ENCODE measurements at places on chromosomes 2 and 18.
A peak's percentile ranks its signal among the peaks of the same experiment; 100 is the strongest.

DNA sequence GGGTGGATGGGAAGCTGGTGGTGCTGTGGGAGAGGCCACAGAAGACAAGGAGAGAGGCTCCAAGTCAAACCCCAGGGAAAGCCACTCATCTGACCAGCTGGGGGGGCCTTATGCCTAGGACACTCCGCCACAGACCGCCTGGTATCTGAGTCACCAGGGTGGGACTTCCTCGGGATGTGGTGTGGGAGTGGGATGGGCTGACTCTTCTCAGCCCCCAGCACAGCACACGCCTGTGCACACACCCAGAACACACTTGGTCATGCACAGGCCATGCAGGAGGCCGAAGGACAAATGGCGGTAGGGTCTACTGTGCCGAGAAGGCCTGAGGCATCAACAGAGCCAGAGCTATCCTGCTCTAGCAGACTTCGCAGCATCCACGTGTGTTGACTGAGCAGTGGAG is 136.4 kb downstream of the INHBB start:
- no peak for DNase-seq

- peak; percentile 49 for DNase-seq
Measured at GRCh38 chr2:230575642-230576324, 136.9 kb upstream of the CAB39 start.

DNA sequence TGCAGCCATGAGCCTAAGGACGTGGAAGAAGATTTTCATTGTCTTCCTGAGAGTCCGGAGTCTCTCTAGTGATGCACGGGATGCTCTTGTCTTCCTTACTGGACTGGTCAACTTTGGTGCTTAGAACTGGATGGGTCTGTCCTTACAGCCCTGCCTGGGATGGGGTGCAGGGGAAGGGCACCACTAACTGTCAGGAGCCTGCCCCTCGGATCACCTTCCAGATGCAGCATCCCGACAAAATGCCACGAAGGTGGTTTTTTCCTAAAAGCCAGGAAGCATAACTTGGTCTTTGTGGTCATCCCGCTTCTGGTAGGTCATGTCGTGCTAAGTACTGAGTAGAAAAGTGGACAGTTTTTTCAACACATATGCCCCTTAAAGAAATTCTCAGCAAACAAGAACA is 207.4 kb upstream of the TWIST2 start:
- no peak for DNase-seq

DNA sequence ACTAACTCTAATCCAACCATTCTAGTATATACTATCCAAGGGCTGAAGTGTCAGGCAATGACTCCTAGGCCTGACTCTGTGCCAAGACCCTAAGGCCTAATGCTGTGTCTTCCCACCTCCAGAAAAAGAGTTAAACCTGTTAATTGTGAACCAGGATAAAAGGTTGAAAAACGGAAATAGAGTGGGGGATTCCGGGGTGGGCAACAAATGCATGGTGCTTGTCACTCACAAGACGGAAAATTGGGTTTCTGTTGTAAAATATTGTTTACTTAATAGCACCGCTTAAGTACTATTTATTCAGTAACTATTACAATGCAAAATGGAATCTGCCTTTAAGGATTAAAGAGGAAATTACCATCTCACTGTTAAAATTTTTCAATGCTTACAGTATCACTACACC is 3.2 kb downstream of the STK17B start:
- DNase-seq: no peak

DNA sequence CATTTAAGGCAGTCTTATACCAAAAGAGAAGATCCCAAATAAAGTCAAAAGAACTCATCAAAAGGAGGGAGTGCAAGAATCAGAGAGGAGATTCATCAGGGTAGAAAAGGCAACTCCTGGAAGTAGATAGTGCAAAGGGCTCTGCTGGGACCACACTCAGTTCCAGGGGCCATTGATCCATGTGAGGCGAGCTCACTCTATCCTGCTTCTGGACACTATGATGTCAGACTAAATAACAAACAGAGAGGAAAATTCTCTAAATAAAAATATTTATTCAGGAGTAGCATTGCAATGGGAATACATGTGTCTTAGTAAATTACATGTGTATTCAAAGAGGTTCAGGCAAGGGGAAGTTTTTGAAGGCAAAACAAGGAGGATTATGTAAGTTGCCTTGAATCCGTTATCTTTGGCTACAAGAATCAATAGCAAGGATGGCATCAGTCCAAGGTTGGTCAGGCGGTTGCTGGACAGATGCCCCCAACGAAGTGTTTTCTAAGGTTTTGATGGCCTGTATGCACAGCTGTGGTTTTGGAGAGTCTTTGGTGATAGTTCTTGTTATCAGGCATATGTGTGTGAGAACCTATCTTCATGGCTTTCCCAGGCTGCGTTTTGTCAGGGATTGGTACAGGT is 13.2 kb upstream of the SERPINB12 start:
- DNase-seq: no peak

- DNase-seq: no peak
Measured at GRCh38 chr2:48264627-48265026, 265.3 kb upstream of the STON1 start.

DNA sequence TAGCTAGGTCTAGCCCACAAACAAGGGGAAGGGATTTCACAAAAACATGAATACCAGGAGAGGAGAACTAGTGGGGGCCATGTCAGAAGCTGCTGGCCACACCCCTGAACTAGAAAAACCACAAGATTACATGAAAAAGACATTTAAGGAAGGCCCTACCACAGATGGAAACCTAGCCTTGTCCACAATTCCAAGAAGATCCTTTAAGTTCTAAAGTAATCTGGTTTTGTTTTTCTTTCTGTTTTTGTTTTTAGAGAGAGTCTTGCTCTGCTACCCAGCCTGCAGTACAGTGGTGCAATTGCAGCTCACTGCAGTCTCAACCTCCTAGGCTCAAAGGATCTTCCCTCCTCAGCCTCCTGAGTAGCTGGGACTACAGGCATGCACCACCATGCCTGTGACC is 34.2 kb upstream of the CAB39 start:
- no peak for DNase-seq

DNA sequence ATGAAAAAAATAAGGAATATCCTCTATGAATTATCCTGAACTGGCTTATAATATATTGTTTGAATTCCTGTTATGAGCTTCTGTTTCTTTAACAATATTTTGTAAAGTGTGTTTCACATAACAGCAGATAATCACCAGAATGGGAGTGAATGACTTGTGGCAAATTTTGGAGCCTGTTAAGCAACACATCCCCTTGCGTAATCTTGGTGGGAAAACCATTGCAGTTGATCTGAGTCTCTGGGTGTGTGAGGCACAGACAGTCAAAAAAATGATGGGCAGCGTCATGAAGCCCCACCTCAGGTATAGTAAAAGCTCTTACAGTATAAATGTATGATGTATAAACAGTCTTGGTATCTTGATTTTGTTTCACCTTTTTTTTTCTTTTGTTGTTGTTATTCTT is 5.9 kb downstream of the GEN1 start:
- no peak for DNase-seq

DNA sequence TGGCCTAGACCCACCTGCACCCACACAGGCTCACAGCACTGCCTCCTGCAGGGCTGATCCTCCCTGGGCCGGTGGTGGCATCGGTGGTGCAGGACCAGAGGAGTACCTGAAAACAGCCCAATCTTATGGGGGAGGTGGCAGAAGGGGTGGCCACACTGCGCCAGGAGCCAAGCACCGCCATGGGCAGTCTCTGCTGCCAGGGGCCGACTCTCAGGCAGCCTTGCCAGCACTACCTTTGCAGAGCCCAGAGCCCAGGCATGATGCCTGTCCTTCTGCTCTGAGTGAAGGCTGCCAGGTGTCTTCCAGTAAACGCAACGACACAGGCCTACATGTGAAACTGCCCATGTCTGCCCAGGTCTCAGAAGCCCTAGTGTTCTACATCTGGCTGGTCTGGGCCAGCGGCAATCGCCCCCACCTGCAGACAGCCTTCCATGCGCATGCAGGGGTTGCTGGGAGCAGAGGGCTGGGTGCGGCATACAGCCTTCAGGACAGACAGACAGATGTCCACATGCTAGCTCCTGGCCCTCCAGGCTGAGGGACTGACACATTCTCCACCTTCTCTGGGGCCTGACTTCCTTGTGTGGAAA is 6.8 kb downstream of the HS6ST1 start:
- no peak for DNase-seq

- no peak for DNase-seq
Measured at GRCh38 chr2:232884549-232885263, 14.6 kb downstream of the SNORC start.

DNA sequence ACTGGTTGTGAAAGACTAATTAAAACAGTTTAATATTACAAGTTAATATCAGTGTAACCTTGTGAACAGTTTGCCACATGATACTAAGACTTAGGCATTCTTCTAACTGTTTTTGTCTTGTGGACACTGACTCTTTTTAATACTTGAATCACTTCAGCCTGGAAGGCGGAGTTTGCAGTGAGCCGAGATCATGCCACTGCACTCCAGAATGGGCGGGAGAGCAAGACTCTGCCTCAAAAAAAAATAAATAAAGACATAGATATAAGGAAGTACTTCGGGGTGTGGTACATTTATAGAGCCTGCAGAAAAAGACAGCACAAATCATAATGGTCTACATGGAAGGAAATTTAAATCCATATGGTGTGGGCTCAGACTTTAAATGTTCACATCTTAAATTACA is 300.4 kb upstream of the NETO1 start:
- DNase-seq: no peak

DNA sequence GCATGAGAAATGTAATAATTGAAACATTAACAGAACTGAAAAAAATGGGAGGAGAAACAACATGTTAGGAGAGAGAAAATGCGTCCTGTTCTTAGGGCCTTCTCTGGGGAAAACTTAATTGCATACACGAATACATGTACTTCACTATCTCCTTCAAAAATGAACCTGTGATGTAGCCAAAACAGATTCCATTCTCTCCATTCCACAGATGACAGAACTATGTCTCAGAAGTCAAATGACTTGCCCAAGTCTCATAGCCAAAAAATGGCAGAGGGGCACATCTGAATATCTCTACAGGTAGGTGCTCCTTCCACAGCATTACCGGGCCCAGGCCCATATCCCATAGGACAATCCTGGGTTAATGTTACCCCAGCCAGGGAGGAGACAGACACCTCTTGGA is 3.9 kb upstream of the DCTN1 start:
- DNase-seq: no peak

DNA sequence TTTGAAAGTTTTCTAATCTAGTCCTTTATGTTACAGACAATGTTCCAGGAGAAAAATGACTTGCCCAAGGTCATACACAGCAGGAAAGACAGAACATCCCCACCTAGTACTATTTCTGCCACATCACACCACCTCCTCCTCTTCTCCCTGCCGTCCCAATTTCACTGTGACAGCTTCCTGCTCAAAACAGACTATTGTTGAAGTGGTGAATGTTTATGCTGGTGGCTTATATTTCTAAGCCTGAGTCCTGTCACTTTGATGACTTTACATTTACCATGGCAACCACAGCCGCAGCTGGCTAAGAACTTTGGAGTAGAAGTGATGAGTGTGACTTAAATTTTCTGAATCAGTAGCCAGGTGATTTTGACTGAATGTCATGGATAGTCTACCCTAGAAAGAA is 10.0 kb downstream of the GALNT5 start:
- DNase-seq: no peak

GRCh38 chr2:27408601-27409320 is 630 bp downstream of the PPM1G start:
- peak; percentile 17 for DNase-seq

DNA sequence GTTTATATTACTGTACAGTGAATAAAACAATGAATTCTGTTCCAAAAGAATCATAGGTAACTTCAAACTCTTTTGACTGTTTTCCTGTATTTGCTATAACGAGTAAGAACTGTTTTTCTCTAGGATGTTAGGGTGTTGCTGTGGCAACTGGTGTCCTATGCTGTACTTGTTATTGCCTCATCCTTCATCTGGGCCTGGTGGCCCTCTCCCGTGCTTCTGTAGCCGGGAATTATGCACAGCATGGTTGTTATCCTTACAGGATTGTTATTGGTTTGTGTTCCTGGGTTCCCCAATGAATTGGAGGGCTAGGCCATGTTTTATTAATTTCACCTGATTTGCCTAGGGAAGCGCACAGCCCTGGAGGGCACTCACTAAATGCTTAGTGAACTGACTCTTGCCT is 279.2 kb downstream of the PTPRM start:
- DNase-seq: no peak

DNA sequence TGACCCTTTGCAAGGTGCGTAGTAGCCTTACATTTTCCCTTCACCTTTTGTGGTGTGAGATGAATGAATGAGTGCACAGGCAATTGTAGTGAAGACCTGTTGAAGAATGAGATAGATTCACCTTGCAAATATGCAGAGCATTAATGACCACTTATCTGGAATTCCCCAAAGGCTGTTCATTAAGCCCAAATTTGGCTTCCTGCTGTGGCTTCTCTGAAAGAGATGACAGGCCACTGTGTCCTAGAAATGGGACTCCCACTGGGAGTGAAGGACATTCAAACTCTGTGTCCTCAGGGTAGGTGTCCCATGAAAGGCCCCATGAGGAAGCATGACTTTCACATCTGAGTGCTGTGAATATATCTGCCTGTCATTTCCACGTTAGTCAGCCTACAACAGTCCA is 1821.8 kb upstream of the PIK3C3 start:
- DNase-seq: no peak

DNA sequence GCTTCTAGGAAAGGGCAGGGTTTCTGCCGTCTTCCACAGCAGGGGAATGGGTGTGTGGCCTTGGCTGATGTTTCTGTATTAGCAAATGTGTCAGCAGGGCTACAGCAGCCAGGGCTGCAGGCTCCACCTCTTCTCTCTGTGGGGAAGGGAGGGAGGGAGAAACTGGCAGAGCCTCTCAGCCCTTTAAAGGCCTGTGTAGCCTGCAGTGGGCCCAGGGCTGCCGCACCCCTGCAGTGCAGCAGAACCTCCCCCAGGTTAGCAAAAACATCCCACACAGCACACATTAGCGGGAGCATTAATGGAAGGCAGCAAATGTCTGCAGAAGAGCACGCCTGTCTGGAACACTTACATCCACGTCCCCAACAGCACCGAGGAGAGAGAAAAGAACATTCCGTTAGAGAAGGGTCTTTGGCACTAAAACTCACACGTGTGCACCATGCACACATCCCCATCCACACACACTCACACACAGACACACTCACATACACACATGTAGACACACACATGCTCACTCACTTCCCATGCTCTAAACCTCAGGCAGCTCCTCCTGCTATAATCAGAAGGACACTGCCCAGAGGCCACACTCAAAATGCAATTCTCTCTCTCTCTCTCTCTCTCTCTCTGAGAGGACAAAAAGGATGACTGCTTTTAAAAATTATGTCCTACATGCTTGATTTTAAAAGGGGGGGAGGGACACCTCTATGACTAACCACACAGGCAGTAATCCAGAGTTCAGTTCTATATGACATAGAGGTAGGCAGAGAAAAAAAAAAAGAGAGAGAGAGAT is 24.1 kb downstream of the MRPL35 start:
- DNase-seq: no peak

- DNase-seq: no peak
Measured at GRCh38 chr2:197852108-197852507, 47.7 kb downstream of the PLCL1 start.

DNA sequence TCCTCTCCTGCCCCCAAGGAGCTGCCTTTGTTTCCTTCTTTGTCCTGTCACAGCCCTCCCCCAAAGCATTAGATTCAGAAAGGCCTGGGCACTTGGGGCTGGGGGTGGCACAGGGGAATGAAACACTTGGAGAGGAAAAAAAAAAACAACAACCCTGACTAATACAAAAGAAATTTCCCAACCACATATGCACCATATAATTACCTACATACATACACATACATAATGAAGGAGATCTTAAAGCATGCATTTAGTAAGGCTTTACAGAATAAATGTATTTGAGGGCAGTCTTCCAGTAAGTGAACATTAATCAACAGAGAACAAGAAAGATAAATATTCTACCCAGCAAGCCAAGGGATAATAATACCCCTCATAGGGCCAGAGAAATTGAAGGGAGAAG is 70.0 kb upstream of the PPP1CB start:
- DNase-seq: peak; percentile 9

GRCh38 chr2:160974803-160975202 is 185.4 kb upstream of the TANK start:
- DNase-seq: no peak
